GM13976 (cell line): ENCODE measurements at places on chromosomes 16 and 17.
A peak's percentile ranks its signal among the peaks of the same experiment; 100 is the strongest.

DNA sequence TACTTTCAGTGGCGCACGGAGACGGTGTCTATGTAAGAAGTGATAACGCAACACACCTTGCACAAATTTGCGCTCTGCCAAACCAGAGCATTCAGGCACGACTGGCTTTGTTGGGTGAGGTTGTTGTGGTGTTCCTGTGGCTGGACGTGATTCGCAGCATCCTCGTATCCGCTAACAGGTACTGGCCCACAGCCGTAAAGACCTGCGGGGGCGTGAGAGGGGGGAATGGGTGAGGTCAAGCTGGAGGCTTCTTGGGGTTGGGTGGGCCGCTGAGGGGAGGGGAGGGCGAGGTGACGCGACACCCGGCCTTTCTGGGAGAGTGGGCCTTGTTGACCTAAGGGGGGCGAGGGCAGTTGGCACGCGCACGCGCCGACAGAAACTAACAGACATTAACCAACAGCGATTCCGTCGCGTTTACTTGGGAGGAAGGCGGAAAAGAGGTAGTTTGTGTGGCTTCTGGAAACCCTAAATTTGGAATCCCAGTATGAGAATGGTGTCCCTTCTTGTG lies 510.9 kb downstream of the KCNJ18 start:
- no peak for DNase-seq

GRCh38 chr17:76561799-76562268 lies 22.0 kb downstream of the PRCD start:
- no peak for DNase-seq

GRCh38 chr17:3036800-3037199 lies 26.6 kb downstream of the OR1D5 start:
- no peak for DNase-seq

DNA sequence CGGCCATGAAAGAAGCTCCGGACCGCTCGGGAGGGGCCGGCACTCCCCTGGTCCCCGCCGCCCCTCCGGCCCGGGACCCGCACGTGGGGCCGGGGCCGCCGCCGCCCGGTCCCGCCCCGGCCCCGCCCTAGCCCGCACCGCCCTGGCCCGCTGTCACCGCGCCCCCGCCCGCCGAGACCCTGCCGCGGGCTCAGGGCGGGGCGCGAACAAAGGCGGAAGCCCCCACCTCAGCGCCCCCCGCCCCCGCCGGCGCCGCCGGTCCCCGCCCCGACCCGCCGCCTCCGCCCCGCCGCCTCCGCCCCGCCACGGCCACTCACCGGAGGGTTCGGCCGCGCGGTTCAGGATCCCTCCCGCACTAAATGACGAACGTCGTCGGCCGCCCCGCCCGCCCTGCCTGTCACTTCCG lies at the start of gene ARHGDIA:
ARHGDIA (minus strand) TSS at position 357 of the 406 bp plus-strand sequence. CDS start 1,407 bp downstream, outside the sequence.
- DNase-seq: peak; percentile 62

GRCh38 chr16:25141648-25142047 lies 30.1 kb downstream of the LCMT1 start:
- DNase-seq: no peak

DNA sequence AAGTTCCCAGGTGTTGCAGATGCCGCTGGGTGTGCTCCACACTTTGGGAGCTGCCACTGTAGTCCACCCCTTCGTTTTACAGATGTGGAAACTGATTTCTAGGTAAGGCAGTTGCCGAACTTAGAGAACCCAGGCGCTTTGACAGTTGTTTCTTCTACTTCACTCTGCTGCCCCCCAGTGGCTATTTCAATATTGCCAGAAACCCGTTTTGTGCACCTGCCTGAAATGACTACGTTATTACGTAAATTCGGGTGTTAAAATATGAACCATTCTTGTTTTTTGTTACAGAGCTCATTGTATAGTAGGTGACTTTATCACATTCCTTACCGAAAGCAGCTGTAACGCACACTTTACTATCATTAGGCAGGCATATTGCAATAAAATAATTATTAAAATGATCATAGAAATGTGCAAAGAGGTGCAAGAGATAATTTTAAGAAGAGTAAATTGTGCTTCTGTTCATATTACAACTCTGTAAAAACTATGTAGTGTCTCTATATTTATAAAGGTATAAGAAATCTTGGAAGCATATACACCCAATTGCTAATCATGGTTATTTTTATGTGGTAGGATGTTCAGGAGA lies 44.9 kb downstream of the OTOA start:
- DNase-seq: peak; percentile 78

DNA sequence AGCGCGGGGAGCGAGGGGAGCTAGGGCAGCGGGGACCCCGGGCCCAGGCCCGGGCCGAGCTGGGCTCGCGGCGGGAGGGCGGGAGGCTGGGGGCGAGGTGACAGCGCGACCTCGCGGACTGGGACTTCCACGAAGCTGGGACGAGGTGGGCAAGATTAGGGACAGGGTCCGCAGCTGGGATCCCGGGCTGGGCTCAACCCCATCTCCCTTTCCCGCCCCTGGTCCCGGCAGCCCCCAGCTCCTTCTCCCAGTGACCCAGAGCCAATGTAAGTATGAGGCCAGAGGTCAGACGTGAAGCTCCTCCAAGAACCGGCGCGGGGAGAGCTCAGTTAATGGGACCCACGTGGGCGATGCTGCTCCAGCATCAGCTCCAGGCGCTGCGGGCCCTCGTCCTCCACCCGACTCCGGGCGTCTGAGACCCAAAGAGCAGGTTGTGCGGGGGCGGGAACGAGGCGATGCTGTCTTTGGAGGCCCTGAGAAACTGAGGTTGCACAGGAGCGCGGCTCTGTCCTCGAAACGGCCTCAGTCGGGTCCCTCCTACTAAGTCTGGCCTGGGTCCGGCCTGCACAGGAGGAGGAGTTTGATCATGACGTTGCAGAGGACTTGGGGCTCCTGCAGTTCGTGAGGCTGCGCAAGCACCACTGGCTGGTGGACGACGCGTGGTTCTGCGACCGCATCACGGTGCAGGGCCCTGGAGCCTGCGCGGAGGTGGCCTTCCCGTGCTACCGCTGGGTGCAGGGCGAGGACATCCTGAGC lies 585 bp downstream of the ALOX12 start:
- DNase-seq: no peak

DNA sequence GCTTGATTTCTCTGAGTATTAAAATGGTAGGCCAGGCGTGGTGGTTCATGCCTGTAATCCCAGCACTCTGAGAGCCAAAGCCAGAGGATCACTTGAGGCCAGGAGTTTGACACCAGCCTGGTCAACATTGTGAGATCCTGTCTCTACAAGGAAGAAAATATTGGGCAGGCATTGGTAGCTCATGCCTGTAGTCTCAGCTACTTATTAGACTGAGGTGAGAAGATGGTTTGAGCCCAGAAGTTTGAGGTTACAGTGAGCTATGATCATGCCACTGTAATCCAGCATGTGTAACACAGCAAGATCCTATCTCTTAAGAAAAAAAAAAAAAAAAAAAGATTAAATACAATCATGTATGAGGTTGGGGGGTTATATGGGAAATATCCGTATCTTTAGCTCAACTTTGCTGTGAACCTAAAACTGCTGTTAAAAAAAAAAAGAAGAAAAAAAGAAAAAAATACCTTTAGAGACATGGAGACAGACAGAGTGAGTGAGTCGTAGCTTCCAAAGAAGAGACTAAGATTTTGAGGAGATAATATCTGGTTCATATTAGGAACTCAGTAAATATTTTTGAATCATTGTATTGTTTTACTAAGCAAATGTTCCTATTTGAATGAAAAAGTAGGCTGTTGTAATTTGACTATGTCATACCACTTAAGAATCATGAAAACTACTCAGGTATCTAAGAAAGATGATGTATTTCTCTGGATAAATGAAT lies 325.7 kb upstream of the TBX2 start:
- no peak for DNase-seq

DNA sequence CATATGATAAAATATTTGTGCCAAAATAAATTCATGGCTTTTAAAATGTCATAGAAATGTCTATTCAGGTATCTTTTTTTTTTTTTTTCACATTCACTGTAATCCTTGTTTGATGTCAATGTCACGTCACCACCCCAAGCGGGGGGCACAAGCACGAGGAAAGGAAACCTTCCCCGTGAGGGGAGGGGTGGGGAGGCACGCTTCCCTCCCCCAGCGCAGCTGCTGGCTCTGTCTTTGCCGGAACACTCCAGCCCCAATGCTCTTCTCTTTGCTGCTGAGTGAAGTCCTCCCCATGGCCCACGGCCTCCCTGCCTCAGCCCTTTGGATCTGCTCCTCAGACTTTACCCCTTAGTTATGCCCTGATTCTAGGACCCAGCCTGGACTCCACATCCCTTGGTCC lies 1.5 kb downstream of the SLC35G3 start:
- DNase-seq: no peak

- no peak for DNase-seq
Measured at GRCh38 chr17:39548494-39549225, 59.1 kb downstream of the NEUROD2 start.

GRCh38 chr17:77387891-77388290 lies 247.1 kb downstream of the SEC14L1 start:
- DNase-seq: no peak

- no peak for DNase-seq
Measured at GRCh38 chr16:50430076-50430475, 61.3 kb upstream of the BRD7 start.

DNA sequence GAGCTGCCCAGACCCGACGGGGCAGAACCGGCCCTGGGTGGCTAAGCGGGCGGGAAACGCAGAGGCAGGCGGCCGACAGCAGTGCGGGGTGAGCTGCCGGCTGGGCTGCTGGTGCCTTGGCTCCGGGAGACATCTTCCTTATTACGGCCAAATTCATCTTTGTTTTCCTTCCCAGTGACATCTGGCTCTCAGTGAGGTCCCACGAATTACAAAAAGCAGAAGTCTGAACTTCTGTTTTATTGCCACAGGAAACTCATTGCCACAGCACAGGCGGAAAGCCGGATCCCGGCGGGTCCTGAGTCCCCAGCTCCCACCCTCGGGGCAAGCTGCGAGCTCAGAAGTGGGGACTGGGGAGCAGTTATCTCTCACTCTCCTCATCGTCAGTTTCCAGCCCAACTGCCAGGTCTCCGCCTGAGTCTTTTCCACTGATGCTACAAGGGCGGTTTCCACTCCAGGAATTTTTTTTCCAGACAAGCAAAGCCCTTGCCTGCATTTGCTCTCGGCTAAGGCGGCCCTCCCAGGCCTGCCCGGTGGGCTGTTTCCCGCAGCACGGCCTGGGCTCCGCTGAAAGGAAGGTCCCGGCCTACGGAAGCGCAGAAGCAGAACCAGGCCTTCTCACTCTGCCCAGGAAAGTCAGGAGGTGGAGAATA lies 40.3 kb downstream of the CBFA2T3 start:
- DNase-seq: peak; percentile 55

GRCh38 chr17:82756166-82756565 lies 4.3 kb downstream of the TBCD start:
- no peak for DNase-seq

DNA sequence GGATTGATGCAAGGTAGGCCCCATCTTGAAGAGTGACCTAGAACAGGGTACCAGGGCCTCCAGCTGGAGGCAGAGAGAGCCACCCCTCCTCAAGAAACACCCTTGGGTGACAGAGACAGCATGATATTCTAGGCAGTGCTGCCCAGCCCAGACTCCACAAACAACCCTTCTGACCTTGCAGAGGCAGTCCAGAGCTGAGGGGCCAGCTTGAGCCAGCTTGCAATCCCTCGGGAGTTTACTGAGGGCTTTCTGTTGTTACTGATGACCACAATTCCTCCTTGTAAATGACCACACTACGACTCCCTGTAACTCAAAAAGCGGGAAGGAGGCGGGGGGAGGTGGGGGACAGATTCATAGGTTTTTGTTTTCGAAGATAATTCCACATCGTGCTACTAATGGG lies 18.6 kb upstream of the MNT start:
- no peak for DNase-seq

DNA sequence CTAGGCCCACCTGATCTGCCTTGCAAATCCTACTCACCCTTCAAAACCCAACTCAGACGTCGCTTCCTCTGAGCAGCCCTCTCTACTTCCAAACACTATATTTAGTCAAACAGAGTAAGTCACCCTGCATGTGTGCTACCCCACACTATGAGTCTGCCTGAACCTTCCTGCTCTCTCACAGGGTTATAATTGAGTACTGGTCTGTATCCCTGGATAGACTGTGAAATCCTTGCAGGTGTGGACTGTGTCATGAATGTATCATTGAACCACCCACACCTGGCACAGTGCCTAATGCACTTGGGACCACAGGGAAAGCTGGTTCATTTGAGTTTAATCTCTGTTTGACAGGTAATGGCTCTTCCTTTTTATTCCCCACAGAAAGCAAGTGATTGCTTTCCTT lies 3.4 kb downstream of the FBXO39 start:
- no peak for DNase-seq

DNA sequence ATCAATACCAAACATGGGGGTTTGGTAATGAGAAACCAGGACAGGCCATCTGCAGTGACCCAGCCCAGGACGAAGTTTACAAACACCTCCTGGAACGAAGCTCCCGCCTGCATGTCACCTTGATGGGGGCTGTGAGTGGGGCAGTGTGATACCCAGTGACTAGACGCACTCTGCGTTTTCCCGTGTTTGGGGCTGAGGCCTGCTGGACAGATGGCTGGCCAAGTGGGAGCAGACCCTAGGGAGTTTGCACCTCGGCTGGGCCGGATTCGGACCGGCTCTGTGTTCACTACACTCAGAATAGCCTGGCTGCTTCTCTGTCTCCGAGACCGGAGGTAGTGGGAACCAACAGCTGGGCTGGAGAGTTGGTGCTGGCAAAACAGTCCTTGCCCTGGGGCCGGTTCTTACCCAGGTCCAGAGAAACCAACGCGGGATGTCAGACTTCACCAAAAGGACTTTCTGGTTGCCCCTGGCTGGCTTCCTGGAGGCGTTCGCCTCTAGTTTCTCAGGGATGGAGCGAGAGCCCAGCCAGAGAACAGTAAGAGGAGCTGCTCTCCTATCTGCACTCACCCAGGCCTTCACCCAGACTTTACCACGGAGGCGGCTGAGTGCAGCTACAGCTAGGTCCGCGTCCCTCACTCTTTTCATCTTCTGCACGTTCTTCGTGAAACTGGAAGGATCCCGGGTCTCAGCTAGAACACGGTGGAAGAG lies 20.4 kb downstream of the CARHSP1 start:
- DNase-seq: peak; percentile 16

GRCh38 chr16:27439271-27440018 lies 37.5 kb downstream of the IL21R start:
- no peak for DNase-seq

GRCh38 chr17:37608351-37609169 lies 658 bp downstream of the SYNRG start:
- DNase-seq: peak; percentile 18
